ENCODE measurements at places on chromosomes 12 and 14.

DNA sequence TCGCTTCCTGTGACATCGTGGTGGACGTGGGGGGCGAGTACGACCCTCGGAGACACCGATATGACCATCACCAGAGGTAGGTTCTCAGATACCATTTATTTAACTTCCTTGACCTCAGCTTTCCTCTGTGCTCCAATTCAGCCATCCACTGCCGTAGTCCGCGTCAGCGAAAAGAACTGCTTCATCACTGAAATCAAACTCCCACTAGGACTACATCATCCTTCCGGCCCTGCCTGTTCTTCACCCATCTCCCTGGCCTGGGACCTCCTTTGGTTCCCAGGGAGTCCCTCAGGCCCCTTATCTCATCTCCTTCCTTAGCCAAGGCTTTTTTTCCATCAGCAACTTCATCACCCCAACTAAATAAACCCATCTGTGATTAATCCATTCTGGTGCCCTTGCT, 692 bp downstream of the MYG1 start:
- DNase-seq = no peak

DNA sequence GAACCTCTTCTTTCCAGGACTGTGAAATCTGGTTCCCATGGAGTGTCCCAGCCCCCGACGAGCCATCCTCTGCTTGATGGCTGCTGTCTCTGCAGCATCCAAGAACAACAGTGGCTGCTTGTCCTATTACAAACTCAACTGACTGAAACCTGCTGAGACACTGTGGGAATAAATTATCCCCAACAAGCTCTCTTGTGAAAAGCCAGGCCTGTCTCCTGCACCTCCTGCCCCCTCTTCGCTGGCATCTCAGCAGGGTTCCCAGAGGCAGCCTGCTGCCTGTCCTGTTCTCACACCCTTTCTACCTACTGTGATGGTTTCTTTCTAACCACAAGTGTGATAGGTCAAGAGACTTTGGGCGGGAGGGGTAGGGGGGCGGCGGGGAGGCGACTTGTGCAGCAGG, 180.2 kb downstream of the TSPAN9 start:
- DNase-seq = no peak

DNA sequence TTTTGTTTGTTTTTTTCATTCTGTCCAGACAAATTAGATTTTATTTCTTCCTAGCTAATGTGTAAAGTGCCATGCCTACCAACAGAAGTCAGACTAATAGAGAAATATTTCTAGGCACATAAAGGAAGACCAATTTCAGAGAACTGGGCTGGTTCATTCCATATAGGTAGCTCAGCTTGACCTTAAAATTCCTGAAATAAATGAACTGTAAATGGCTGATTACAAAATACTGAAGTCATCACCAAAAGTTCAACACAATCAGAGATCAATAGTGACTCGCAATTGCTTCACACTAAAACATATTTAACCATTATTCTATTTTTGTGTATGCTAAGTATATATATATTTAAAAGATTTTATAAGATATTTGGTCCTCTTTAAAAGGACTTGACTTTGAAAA, 34.2 kb downstream of the PTPRB start:
- no peak for DNase-seq

- no peak for DNase-seq
These were observed 32.3 kb downstream of the CDKN1B start for GRCh38 chr12:12749433-12749832.

DNA sequence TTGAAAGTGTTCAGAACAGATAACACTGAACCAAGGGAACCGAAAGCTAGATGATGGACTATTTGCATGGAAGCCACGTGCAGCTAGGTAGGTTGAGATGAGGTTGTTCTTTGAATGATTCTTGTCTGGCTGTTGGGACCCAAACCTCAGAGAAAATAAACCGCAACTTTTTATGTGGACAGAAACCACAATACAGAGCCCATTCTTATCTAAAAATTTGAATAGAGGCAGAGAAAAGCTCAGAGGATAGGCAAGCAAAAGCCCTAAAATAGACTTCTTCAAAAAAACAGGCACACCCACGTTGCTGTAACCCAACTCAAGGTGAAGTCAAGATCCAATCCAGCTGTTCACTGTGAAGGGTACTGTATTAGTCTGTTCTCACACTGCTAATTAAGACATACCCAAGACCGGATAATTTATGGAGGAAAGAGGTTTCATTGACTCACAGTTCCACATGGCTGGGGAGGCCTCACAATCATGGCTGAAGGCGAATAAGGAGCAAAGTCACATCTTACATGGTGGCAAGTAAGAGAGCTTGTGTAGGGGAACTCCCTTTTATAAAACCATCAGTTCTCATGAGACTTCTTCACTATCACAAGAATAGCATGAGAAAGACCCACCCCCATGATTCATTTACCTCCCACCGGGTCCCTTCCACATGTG, 353.8 kb downstream of the AACS start:
- DNase-seq = no peak

DNA sequence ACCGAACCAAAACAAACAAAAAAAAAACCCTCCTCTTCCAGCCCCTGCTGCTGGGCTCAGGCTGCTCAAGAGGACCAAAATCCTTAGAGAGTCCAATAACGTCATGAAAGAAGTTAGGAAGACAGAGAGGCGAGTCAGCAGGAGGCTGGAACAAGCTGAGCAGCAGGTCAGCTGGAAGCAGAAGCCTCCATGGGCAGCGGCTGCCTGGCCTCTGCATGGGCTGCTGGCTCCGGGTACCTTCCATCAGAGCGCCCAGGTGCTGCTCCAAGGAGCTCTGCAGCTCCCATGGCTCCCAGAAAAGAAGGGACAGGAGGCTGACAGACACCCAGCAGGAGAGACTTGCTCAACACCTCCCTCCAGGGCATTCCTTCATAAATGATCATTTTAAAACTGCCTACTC, 3.2 kb upstream of the KRT2 start:
- DNase-seq = no peak

- DNase-seq = no peak
These were observed 51.2 kb upstream of the AMN start for GRCh38 chr14:102870994-102871831.

GRCh38 chr14:77037215-77037937, 8.9 kb upstream of the IRF2BPL start:
- no peak for DNase-seq

DNA sequence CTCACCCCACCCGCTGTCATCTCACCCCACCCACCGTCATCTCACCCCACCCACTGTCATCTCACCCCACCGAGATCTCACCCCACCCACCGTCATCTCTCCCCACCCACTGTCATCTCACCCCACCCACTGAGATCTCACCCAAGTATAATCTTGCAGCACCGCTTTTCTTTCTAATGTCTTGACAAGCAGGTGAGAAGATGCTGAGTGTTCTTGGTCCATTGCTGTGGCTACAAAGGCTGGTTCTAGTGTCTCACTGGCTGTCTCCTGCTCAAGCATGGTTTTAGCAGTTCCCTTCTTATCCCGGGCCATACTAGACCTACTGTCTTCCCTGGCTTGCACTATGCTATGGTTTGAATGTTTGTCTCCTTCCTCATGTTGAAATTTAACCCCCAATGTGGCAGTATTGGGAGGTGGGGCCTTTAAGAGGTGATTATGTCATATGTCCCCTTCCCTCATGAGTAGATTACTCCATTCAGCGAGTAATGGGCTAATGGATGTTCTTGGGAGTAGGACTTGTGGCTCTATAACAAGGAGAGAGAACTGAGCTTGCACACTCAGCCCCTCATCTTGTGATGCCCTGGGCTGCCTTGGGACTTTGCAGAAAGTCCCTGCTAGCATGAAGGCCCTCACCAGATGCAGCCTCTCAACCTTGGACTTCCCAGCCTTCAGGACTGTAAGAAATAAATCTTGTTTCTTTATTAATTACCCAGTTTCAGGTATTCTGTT, 47.7 kb upstream of the PPP2R5C start:
- no peak for DNase-seq

- DNase-seq = no peak
These were observed 50.6 kb downstream of the TEAD4 start for GRCh38 chr12:3009780-3010179.

GRCh38 chr12:87820524-87821202, 208.5 kb downstream of the C12orf50 start:
- no peak for DNase-seq

DNA sequence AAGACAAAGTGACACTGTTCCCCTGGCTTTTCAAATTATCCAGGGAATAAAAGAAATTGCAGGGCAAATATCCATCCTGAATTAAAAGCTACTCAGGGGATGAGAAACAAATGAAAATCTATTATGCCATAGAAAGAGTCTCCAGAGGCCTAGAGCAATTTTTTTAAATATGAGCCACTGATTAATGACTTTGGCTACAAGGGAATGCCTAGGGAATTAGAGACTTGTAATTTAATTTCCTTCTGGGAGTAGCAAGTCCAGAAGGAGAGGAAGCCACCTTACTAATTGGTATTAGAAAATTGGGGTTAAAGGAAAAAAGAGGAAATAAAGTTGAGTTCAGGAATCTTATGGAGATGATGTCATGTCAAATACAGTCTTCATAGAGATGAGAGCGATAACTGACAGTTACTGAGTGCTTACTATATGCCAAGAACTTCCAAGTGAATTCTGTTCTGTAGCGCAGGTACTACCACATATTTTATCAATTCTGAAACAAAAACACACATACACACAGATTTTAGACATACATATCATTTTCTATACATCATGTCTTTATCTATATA, 304.4 kb downstream of the DUSP6 start:
- no peak for DNase-seq

GRCh38 chr14:100842799-100843198, 16.9 kb downstream of the MEG3 start:
- DNase-seq = no peak

DNA sequence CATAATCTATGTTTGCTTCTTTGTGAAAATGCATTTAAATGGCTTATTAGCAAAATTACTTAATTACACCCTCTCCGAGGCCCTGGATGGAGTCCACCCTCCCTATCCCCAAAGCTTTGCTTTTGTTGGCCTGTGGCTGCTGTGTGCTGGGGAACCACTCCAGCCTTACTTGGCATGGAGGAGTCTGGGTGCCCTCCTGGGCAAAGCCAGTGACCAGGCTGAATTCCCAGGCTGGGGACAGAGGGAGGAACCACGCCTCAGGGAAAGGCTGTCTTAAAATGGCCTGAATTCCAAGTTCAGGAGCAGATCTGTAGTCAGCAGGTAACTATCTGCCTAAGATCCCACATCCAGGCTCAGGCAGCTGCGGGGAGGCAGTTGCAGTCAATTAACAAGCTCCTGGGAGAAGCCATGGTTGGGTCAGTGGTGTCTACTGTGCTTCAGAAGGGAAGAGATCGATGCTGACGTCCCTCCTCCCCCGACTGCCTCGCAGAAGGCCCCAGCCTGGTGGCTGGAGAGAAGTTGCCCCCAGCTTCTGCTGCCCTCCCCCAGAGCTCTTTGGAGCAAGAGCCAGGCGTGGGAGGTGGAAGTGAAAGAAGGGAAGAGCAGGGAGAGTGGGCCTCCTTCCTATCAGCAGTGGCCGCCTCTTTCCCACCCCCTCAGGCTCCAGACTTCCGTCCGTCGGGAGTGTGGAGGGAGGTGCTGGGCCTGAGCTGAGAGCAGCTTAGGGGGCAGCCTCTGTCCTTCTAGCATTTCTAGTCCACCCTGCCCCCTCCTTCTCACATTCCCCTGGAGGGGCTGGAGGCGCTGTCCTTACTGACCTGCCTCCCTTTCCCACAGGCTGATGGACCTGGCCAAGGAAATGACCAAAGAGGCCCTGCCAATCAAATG, 11.3 kb downstream of the VASH1 start:
- no peak for DNase-seq

- no peak for DNase-seq
These were observed 1074.2 kb upstream of the NOVA1 start for GRCh38 chr14:27672047-27672446.

- no peak for DNase-seq
These were observed 114.7 kb upstream of the FKBP4 start for GRCh38 chr12:2679816-2680675.

All from stimulated activated CD4-positive, alpha-beta T cell treated with anti-CD3 and anti-CD28 coated beads, Interleukin-1b, Interleukin-23, amount 100 ng/mL, for 1 hour (primary cell).